Upper lobe of left lung (tissue), 6 donors: ENCODE measurements at places on chromosomes 12 and 14. TPM values are rescaled to one million over a fixed set of nuclear protein-coding genes. Genes with fewer than 3 reads are reported as not detected.

DNA sequence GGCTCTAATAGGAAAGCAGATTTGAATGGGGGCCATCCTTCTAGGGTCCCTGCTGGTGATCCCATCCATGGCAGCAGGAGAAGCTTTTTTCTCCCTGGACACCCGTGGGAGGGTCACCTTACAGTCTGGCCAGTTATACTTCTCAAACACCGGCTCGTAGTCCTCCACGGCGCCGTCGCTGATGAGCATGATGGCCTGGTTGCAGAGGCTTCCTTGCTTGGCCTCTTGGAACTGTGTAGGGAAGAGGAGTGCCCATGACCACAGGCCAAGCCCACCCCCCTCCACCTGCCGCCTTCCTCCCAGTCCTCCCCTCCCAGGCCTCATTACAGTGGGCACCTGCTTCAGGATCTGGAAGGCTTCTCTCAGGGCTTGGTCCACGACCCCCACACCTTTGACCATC lies 33.8 kb downstream of the CACNA2D4 start:
- DNase-seq = peak; percentile 40

DNA sequence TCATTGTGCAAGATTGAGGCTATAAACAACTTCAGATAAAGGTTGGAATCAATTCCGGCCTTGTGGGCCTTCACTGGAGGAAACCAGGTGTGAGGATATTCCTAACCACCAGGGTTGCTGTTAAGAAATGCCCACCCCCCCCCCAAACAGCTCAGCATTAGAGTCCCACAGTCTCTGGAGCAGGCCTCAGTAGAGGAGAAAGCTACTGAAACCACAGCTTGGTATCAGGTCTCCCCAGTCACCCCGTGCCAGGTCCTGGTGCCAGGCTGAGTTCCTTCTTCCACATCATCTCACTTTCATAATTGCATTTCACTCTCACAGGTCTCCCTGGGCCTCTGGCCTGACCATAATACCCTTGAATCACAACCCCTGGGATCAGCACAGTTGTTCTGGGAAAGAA lies 12.5 kb downstream of the GALNT6 start:
- no peak for DNase-seq

DNA sequence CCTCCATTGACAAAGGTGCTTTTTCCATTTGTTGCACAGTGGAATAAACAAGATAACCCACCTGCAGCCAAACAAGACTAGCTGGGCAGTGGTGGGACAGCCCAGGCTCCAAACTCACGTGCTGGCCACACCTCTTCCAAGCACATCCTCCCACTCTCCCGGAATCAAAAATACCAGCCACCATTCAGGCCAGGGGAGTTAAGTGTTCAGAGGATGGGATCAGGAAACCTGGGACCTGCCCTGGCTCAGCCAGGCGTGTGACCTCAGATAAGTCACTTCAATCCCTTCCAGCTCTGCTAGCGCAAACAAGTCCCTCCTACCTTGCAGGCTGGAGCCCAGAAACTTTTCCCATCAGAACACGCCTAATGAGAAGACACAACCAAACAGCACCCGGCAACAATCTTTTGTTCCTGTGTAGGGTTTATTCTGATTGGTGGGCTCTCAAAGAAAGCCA lies 43.3 kb downstream of the ACTN1 start:
- DNase-seq = no peak

GRCh38 chr12:124379938-124380754 lies 85.3 kb downstream of the RFLNA start:
- DNase-seq = peak; percentile 86

NTS gene
- not detected for total RNA-seq

GRCh38 chr12:24222968-24223367 lies 273.5 kb upstream of the SOX5 start:
- DNase-seq = no peak

AJUBA gene
- total RNA-seq = 50.3 TPM

GRCh38 chr14:95831041-95831440 lies 45.6 kb upstream of the TUNAR start:
- DNase-seq = no peak

GRCh38 chr12:26233631-26234030 lies 38.3 kb downstream of the SSPN start:
- no peak for DNase-seq
